ENCODE measurements at places on chromosomes 6 and 20. TPM values are rescaled to one million over a fixed set of nuclear protein-coding genes. Genes with fewer than 3 reads are reported as not detected.

DNA sequence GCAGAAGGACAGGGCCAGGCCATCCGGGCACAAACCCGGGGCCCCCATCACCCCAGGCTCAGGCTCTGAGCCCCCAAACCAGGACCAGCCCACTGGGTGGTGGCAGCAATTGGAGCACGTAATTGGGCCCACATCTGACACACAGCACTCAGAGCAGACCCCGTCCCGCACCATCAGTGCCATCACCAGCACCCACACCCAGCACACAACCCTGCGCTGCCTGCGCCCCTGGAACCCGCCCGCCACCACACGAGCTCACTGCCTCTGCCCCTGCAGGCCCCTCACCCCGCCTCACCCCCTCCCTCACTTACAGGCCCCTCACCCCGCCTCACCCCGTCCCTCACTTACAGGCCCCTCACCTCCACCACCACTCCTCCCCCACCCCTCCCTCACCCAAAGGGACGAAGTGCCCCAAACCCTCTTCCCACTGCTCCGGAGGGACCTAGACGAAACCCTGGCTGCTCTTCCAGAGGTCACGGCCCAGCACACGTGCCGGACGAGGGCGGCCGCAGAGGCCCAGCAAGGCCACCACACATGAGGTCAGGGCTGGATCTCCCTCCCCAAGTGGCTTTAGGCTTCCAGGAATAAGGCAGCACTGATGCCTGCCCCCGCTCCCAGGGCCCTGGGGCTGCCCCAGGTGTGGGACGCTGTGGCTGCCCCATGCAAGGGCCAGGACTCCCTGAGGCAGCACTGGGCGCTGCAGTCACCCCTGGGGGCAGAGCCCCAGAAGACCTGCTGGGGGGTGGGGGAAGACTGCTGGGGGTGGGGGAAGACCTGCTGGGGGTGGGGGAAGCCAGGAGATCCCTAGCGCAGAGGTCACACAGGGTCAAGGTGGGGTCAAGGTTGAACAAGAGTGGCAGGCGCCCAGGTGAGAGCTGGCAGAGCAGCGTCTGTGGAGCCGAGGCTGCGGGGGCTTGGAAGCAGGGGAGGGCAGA is 22.4 kb downstream of the KCNQ2 start:
- no peak for DNase-seq
- H3K36me3 ChIP-seq: no peaks in the 10 kb centered on the region
- H3K4me3 ChIP-seq: no peak overlapping the region
- no peak overlapping the region for H3K27ac ChIP-seq
- peaks cover 40% of the 10 kb centered on the region for H3K27me3 ChIP-seq
- peaks cover 18% of the 10 kb centered on the region for H3K4me1 ChIP-seq

- no peaks in the 10 kb centered on the region for H3K27me3 ChIP-seq
- no peak overlapping the region for H3K4me3 ChIP-seq
- H3K36me3 ChIP-seq: no peaks in the 10 kb centered on the region
These were observed 785.6 kb downstream of the QKI start for GRCh38 chr6:164200071-164200470.

GRCh38 chr6:111338843-111339242 is 144.2 kb downstream of the REV3L start:
- DNase-seq: no peak
- H3K27me3 ChIP-seq: no peaks in the 10 kb centered on the region
- H3K27ac ChIP-seq: no peak overlapping the region
- H3K4me3 ChIP-seq: no peak overlapping the region
- no peaks in the 10 kb centered on the region for H3K4me1 ChIP-seq

DNA sequence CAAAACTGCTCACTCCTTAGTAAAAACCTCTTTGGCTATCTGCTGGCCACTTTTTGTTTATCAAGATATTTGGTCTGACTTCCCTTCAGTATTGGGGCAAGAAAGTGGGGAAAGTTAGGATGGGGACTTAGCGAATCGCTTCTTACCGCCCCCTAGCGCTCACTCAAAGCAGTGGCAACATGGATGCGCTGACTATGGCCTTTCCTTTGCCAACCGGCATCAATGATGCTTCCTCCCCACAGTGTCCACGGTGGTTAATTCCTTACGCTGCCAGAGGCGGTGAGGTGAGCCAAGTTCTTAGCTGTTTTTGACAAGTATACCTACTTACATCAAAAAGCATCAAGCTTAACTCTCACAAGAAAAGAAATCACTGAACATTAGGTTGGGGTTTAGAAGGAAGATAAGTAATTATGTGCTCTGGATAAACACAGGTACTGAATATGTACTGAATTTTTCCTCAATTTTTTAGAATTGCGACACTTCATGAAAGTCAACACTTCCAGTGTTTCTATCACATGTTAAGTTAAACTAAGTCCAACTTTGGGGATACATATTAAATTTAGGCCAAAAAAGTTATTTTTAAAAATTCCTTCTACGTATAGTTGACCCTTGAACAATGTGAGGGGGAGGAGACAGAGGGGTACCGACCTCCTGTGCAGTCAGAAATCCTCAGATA is 86.7 kb downstream of the GMDS start:
- no peak for DNase-seq
- H3K4me1 ChIP-seq: peaks cover 21% of the 10 kb centered on the region
- no peak overlapping the region for H3K4me3 ChIP-seq
- H3K27me3 ChIP-seq: peaks cover 3% of the 10 kb centered on the region

GRCh38 chr6:124943658-124944057 is 18.6 kb upstream of the RNF217 start:
- H3K27me3 ChIP-seq: no peaks in the 10 kb centered on the region
- H3K4me3 ChIP-seq: no peak overlapping the region
- no peaks in the 10 kb centered on the region for H3K4me1 ChIP-seq

- no peaks in the 10 kb centered on the region for H3K36me3 ChIP-seq
- H3K27ac ChIP-seq: no peak overlapping the region
- H3K27me3 ChIP-seq: no peaks in the 10 kb centered on the region
These were observed 57.8 kb upstream of the EDN1 start for GRCh38 chr6:12232339-12232738.

DNA sequence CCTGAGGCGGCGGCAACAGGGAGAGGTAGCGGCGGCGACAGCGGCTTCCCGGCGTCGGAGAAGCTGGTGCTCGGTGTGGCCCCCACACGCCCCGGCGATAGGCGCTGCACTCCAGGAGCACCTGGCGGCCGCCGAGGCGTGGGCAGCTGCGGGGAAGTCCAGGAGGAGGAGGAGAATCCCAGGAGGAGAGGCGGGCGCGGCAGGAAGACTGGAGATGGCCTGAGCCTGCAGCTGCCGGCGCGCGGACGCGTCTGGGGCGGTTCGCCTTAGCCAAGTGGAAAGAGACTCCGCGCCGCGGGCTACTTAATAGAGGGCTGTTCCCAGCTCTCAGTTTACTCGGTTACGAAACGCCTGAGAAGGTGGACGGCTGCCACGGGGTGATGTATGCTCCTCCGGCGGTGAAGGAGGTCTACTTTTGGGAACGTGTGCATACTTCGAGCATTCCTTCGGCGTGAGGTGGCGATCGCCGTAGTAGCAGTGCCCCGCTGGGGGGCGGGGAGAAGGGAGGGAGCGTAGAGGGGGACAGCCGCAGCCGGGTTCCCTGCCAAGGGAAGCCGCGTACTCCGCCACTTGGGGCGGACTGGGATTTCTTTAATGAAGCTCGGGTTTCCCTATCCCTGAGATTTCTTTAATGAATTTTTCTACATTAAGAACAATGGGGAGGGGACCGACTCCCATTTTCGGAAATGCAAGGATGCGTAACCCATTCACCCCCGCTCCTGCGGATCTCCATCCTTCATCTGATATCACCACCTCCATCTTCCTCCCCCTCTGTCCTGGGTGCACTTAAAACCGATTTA is at the start of gene COL12A1:
COL12A1 (minus strand) TSS at position 278 of the 800 bp plus-strand sequence. CDS start 3,261 bp downstream, outside the sequence.
- peaks cover 64% of the 10 kb centered on the region for H3K4me1 ChIP-seq
- H3K36me3 ChIP-seq: no peaks in the 10 kb centered on the region
- peak within 1 kb of the TSS; percentile 54 for H3K27ac ChIP-seq
- peaks cover 84% of the 10 kb centered on the region for H3K27me3 ChIP-seq
- H3K4me3 ChIP-seq: peak within 1 kb of the TSS; percentile 76

- peak; percentile 56 for DNase-seq
- peaks cover 39% of the 10 kb centered on the region for H3K4me1 ChIP-seq
- H3K27me3 ChIP-seq: no peaks in the 10 kb centered on the region
- peak overlapping the region; percentile 24 for H3K4me3 ChIP-seq
These were observed 57.4 kb downstream of the SYTL3 start for GRCh38 chr6:158707120-158707820.

- H3K27me3 ChIP-seq: peaks cover 92% of the 10 kb centered on the region
- no peak within 1 kb of the TSS for H3K27ac ChIP-seq
- peaks cover 16% of the 10 kb centered on the region for H3K4me1 ChIP-seq
These were observed at the start of gene IRF4 for GRCh38 chr6:391559-392440. IRF4 (plus strand) TSS chr6:391752; CDS start chr6:393153, 1,401 bp downstream.

- H3K27ac ChIP-seq: no peak overlapping the region
- no peak for DNase-seq
- H3K36me3 ChIP-seq: peaks cover 2% of the 10 kb centered on the region
- H3K4me3 ChIP-seq: no peak overlapping the region
These were observed 353.3 kb upstream of the ARID1B start for GRCh38 chr6:156423829-156424228.

- H3K27me3 ChIP-seq: no peaks in the 10 kb centered on the region
- peak overlapping the region; percentile 4 for H3K4me3 ChIP-seq
- peaks cover 26% of the 10 kb centered on the region for H3K4me1 ChIP-seq
- H3K36me3 ChIP-seq: peaks cover 20% of the 10 kb centered on the region
These were observed 1163.6 kb upstream of the CITED2 start for GRCh38 chr6:140537834-140538705.

DNA sequence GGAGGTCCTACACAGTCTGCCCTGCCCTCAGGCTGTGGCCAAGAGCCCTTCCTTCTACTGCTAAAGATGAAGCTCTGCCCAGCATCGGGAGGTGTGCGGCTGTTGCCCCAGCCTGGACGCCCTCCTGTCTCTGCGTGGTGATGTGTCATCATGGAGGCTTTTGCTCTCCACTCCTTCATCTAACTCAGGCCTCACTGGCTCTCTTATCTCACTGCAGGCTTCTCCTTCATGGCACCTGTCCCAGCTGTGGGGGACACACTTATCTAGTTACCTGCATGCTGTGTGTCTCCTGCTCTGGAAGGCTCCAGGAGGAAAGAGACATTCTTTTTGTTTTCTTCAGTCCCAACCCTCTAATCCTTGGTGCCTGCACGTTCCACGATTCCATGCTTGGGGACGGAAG is 89.1 kb downstream of the PSMG4 start:
- H3K36me3 ChIP-seq: no peaks in the 10 kb centered on the region
- no peaks in the 10 kb centered on the region for H3K27me3 ChIP-seq
- DNase-seq: no peak
- H3K27ac ChIP-seq: no peak overlapping the region
- H3K4me3 ChIP-seq: no peak overlapping the region

DNA sequence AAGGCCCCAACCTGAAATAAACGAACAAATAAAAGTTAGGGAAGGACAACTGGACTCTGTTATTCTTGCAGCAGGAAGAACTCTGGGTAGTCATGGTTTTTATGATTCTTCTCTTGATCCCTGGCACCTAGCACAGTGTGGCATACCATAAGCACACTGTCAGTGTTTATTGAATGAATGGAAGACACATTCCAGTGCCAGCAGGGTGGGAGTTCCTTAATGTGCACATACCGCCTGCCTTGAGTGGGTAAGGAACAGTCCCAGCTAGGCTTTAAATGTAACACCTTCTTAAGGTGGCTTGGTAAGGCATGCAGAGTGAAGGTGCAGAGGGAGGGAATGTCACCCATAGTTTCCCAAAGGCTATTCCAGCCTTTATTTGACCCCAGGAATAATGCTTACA is 162.9 kb upstream of the CEP162 start:
- peaks cover 4% of the 10 kb centered on the region for H3K4me1 ChIP-seq
- H3K36me3 ChIP-seq: no peaks in the 10 kb centered on the region
- H3K27me3 ChIP-seq: peaks cover 6% of the 10 kb centered on the region
- no peak overlapping the region for H3K4me3 ChIP-seq
- DNase-seq: no peak

DNA sequence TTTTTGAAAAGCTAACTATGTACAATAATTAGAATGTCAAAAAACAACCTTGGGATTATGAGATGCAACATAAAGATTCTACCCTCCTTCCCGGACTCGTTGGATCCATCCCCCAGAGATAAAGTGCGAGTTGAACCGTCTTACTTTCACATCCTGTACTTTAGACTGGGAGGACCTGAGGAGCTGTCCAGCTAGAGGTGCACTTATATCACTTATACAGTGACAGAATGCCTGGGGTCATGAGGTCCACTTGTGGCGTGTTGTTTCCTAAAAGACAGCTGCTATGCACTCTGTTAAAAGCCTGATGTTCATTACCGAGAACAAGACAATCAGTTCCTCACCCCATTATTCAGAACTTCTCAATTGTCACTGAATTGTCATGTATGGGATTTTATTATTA is 2.1 kb downstream of the CDS2 start:
- H3K27me3 ChIP-seq: no peaks in the 10 kb centered on the region
- peak overlapping the region; percentile 5 for H3K4me3 ChIP-seq
- peaks cover 30% of the 10 kb centered on the region for H3K4me1 ChIP-seq

- no peak for DNase-seq
- H3K4me3 ChIP-seq: no peak overlapping the region
- no peaks in the 10 kb centered on the region for H3K36me3 ChIP-seq
- H3K27ac ChIP-seq: no peak overlapping the region
These were observed 110.8 kb upstream of the MLN start for GRCh38 chr6:33914645-33915044.

- DNase-seq: no peak
- H3K4me3 ChIP-seq: no peak overlapping the region
- peaks cover 27% of the 10 kb centered on the region for H3K4me1 ChIP-seq
- H3K27ac ChIP-seq: no peak overlapping the region
These were observed 545.9 kb upstream of the FLRT3 start for GRCh38 chr20:14883324-14883723.

DNA sequence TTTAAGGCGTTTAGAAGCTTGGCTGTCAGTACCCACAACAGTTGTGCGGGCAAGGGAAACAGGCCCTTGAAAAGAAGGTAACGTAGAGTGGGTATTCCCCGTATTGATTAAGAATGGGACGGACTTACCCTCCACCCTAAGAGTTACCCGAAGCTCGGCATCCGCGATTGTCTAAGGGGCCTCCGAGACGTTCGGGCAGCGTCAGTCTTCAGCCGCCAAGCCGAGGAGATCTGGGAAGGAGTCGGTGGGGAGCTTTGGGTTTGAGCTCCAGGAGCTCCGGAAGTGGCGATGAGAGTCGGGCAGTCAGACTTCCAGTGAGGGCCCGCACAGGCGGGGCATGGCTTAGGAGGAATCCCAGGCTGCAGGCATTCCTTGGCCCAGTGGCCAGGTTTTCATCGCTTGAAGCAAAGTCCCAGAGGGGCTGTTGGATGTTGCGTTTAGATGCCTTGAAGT is 748.2 kb upstream of the ADGRB3 start:
- no peak overlapping the region for H3K4me3 ChIP-seq
- H3K27ac ChIP-seq: no peak overlapping the region
- H3K36me3 ChIP-seq: no peaks in the 10 kb centered on the region
- H3K27me3 ChIP-seq: no peaks in the 10 kb centered on the region

The COL20A1 gene
- total RNA-seq: 0.16 TPM

The MOG gene
- total RNA-seq: 1.4 TPM

The TCF21 gene
- 5.0 TPM for total RNA-seq

The CD93 gene
- total RNA-seq: 0.07 TPM

The NR2E1 gene
- total RNA-seq: not detected

The C6orf58 gene
- total RNA-seq: 0.18 TPM

The BACH2 gene
- total RNA-seq: 34.1 TPM

All from mesothelial cell of epicardium (in vitro differentiated cells).